Coronary artery (tissue), 2 donors: ENCODE measurements at places on chromosomes 4 and X.

GRCh38 chrX:318068-318738, 393 bp downstream of the GTPBP6 start:
- DNase-seq, result peak; percentile 98

DNA sequence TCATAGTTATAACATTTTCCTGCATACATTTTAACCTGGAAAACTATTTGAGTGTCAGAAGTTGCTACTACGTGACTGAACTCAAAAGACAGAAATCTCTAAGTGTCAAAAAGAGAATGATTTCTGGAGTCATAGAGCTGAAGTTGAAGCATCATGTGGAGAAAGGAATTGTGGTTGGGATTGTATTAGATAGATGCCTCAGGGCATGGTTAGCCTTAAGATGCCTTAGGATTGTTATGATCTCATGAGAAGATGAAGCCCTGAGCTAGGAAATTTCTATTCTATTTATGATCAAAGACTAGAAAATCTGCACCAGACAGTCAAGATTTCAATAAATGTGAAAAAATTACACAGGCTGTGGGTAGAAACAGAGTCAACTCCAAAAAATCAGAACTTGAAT, 20.2 kb downstream of the EPGN start:
- DNase-seq, result no peak

- DNase-seq, result no peak
Measured at GRCh38 chr4:139633195-139633594, 32.4 kb upstream of the MGST2 start.

DNA sequence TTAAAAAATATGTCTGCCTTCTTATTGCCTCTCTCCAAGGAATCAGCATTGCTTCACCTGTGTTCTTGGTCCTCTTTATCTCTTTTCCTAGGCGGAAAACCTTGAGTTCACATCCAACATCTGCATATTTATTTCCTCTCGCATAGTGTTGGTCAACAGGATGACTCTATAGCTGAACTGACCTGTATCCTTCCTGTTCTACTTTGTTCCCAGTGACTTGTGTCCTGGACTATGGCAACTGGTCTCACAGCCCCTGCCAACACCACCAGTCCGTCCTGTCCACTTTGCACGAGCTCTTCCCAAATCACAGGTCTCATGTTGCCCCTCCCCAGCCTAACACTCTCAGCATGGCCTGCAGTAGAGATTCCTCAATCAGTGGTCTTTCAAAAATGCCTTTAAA, 2.0 kb downstream of the DIPK2B start:
- no peak for DNase-seq

DNA sequence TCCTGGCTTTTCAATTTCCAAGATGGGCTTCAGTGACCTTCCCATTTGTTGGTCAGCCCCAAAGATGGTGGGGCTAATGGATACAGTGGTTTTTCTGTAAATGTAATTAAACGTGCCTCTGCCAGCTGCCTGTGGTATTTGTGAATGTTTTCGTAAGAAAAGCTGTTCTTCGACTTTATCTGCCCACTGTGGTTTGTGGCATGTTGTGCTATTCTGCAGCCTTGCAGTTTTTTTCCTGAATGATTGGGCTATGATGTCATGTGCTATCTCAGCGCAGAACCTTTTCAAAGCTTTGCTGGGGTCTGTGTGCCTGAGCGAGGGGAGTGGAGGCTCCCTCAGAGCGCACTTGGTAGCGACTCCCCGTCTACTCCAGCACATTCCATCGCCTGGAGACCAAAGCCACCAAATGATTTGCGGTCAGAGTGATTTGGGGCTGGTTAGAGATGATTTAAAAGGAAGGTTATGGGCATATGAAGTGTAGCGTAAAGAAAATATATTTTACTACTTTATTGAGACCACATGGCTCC, 137.5 kb downstream of the PALLD start:
- DNase-seq, result no peak

- DNase-seq, result no peak
Measured at GRCh38 chrX:40090961-40091360, 6.8 kb downstream of the BCOR start.

DNA sequence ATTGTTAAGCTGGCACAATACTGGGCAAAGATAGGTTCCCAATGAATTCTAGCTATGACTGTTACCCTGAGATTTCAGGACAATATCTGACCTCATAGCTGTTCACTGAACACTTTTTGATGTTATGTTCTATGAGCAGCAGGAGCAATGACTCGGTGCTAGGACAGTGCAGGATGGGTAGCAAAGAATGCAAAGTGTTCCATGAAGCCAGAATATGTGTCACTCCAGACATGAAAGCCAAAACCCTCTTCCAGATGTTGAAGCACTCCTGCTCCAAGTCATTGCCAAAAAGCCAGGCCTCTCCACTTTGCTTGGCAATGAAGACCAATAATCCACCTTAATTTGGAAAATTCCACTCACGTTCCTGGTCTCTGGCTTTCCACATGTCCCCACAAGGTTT, 300.9 kb upstream of the CPEB2 start:
- no peak for DNase-seq

- DNase-seq, result no peak
Measured at GRCh38 chr4:2426711-2427275, 8.0 kb downstream of the CFAP99 start.

DNA sequence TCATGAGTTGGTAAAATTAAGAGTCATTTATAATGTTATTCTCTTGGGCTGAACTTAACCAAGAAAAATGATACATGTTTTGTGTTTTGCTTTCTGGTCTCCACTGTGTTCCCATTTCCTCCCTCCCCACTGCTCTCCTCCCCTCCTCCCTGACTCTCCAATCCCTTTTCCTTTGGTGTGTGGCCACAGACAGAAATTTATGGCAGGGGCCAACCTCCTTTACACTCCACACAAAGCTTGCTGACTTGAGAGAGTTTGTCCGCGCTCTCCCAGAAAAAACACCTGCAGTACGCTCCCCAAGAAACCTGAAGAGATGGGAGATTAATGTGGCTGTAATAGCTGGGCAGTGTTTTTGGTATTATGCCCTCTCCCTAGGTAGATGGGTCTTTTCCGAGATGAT, 88.9 kb downstream of the ALPK1 start:
- DNase-seq, result no peak

GRCh38 chrX:68570598-68570997, 71.7 kb downstream of the YIPF6 start:
- no peak for DNase-seq

- no peak for DNase-seq
Measured at GRCh38 chr4:144715230-144715629, 69.3 kb downstream of the HHIP start.

DNA sequence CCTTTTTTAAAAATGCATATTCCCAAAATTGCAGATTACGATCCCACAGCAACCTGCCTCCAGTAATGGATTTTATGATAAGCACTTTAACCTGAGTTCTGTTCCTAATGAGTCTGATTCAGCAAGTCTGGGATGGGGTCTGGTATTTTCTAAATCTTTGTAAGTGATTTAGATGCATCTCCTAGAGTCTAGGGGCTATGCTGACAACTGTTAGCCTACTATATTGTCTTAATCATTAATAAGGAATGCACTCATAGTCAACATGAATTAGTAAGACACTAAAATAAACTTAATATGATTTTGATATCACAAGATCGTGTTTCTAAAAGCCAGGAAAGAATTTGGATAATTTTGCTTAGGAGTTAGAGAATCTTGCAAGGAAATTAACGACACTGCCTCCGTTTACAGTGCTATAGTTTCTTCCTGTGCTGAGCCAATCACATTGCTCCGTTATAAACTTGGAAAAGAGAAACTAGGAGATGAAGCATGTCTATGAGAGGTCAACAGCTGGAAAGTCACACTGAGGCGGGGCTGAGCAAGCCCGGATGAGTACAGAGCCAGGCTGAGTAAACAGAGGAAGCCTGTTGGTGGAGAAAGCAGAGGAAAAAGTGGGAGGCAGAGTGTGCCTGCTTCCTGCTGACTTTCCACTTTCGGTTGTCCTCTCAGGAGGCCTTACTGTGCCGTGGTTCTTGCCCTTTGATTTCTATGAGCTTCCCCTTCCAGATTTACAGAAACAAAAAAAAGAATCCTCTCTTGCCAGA, 5.4 kb downstream of the SCARB2 start:
- peak; percentile 86 for DNase-seq

- no peak for DNase-seq
Measured at GRCh38 chr4:184817494-184818215, 8.1 kb downstream of the ACSL1 start.

DNA sequence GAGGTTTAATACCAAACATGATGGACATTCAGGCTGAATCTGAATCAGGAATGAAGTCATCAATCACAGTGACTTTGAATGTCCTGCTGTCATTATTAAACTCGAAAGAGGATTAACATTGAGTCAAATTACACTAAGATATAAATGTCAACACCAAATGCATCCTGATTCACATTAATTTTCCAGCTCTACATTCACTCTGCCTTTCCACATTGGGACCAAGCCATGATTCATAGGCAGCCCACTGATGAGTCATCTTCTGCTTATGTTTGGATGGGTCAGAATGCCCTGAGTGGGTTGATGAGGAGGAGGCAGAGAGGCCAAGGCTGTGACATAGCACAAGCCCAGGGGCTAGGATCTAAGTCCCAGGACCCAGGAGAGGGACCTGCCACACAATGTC, 247.6 kb upstream of the RPS6KA3 start:
- DNase-seq, result no peak

DNA sequence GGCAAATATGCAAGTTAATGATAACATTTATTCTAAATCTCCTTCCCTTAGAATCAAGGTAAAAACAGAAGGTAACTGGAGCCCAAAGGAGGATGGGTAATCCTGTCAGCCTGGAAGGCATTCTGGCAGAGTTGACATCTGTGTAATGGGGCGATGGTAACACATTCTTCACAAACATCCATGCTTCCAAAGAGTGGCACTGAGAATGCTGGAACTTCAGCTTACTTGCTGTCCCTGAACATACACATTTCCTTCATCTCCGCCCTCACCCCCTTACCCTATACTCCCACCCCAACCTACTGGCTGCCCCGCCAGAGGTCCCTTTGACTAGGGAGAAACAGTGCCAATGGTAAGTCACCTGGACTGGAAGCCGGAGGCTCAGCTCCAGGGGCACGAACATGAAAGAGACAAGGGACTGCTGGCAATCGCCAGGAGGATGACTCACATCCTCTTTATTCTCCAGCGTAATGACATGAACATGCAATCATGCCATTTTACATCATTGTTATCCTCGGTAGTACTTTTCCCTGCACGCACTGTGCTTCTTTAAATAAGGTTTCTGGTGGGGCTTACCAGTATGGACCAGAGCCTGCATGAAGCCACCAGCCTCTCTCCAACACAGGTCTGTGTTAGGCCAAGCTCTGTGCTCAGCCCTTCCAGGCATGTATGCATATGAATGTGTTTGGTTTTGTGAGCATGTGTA, 694.2 kb upstream of the TENM3 start:
- no peak for DNase-seq

- no peak for DNase-seq
Measured at GRCh38 chr4:39354254-39354552, 12.0 kb downstream of the RFC1 start.

- DNase-seq, result no peak
Measured at GRCh38 chrX:6283826-6284225, 55.2 kb upstream of the NLGN4X start.

GRCh38 chr4:1376841-1377605, 29.2 kb downstream of the NKX1-1 start:
- no peak for DNase-seq

DNA sequence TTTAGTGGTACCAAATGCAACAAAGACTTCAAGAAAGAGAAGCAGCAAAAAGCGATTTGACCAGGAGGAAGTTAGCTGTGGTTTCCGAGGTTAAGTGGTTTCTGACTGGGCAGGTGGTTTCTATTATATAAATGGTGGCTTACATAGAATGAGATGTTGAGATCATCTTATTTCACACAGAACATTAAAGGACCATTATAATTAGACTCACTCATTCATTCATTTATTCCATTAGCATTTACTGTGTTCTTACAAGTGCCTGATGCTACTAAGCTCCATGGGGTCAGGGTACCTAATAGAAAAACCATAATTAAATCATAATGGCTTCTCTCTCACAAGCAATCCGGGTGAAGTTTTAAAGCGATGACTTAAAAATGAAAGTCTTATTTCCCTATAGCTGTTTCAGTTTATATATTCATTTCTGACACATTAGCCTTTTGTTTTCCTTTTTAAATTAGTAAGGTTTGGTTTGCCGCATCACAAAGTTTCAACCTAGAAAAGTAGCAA, 10.6 kb downstream of the TSPAN6 start:
- no peak for DNase-seq

DNA sequence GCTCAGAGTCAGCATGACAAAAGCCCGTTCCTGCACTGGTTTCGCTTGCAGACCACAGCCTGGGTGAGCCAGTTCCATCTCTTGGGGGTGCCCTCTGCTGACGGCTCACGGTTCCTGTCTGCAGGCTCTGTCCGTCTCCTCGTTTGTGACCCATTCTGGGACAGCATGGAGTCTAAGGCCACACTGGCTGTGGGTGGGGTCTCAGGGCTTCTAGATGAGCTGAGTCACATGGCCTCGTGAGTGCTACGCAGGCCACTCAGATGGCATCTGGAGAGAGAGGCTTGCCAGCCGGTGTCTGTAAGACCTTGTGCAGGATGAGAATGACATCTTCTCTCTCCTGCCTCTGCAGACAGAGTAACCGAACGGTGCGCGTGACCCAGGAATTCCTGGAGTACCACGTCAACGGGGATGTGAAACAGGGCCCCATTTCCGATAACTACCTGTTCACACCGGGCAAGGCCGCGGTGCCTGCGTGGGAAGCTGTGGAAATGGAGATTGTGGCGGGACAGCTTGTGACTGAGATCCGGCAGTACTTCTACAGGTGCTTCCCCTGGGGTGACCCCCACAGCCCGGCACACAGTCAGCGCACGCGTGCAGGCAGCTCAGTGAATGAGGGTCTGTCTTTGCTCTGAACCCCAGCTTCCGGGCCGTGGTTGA, 31.6 kb upstream of the MRFAP1 start:
- DNase-seq, result no peak

DNA sequence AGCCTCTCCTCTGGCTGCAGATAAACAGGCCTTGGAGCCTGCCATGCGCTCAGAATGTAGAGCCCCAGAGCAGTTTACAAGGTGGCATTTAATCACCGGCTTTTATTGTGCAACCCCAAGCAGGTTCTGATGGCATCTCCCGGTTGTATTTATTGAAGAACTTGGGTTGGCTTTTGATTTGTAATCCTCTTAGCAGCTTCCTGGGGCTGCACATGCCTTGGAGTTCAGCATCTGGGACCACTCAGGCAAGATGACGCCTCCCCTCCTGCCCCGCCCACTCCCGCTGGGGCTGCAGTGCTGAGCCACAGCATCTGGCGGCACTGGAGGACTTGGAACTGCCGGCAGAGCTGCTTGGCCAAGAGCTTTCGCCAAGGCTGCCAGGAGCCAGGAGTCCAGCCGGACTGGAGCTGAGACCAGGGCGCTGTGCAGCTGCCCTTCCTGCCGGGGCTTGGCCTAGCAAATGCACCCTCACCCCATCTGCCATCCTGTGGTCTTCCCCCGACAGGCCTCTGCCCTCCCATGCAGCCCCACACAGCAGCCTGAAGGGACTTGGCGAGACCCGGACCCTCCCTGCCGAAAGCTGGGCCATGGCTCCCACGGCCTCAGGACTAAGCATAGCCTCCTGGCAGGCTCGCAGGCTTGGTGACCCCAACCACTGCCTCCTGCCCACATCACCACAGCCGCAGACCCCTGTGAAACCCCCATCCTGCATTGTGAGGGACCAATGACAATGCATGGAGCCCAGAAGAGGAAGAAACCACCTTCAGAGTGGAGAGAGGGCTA, 5.4 kb downstream of the HTRA3 start:
- DNase-seq, result peak; percentile 87

- DNase-seq, result no peak
Measured at GRCh38 chr4:38034986-38035882, 75.0 kb downstream of the PTTG2 start.
